ENCODE measurements at places on chromosomes 3 and 15.

GRCh38 chr3:109081746-109082510 lies 36.0 kb downstream of the MORC1 start:
- peak; percentile 27 for DNase-seq

DNA sequence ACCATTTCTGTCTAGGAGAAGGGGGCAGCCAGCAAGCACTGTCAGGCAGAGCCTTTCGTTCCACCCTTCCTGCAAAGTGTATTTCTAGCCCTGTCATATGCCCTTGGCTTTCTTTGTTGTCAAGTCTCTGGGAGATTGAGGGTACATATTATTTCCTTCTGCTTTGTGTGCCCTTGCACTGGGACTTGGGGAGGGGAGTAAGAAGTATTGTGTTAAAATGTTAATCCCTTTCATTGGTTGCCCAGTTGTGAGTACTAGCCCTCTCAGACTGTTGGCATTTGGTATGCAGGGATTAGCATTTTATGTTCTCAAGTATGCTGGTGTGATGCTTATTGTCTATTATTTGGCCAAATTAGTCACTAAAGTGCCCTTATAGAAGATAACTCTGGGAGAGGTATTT lies 63.9 kb downstream of the RBM6 start:
- no peak for DNase-seq

DNA sequence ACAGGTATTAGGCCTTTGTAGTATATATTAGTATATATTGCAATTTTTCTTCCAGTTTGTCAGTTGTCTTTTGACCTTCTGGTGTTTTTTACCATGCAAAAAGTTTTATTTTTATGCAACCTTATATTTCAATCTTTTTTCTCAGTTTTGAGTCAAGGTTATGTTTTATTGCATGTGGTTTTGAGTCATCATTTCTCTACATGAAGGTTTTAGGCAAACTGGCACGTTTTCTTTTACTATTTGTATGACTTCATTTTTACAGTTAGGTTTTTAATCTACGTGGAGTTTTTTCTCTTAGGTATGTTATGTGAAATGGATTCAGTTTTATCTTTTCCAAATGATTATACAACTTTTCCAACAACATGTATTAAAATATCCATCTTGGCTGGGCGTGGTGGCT lies 36.8 kb upstream of the TCAIM start:
- DNase-seq: no peak

DNA sequence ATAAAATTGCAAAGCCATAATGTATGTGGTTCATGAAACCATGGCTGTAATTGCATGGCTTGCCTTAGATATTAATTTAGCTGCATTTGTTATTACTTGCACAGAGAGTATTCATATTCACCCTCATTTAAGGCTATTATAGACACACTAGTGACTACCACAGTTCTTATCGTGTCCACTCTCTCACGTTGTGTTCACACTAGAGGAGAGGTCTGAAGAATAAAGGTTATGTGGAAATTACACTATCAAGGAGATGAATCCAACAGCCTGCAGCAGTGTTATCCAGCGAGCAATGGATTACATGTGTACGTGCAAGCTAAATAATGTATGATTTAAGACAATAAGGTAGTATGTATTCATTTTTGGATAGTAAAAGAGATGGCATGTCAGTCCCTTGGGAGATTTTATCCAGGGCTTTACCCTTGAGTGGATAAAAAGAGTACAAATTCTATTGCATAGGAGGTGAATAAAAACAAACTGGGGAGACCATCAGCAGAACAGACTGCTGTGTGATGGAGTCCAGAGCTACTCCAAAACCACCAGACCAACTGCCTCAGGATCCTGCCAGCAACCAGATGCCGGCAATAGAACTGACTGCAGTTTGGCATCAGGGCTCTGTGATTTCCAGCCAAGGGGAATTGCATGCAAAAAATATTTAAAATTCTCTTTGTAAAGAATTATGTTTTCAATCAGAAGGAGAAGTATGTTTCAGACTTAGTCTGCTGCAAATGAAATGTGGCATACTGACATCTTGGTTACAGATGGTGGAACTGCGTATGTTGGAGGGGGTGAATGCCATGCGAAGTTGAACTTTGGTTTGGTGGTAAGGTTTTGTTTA lies 146.6 kb downstream of the RBMS3 start:
- no peak for DNase-seq

DNA sequence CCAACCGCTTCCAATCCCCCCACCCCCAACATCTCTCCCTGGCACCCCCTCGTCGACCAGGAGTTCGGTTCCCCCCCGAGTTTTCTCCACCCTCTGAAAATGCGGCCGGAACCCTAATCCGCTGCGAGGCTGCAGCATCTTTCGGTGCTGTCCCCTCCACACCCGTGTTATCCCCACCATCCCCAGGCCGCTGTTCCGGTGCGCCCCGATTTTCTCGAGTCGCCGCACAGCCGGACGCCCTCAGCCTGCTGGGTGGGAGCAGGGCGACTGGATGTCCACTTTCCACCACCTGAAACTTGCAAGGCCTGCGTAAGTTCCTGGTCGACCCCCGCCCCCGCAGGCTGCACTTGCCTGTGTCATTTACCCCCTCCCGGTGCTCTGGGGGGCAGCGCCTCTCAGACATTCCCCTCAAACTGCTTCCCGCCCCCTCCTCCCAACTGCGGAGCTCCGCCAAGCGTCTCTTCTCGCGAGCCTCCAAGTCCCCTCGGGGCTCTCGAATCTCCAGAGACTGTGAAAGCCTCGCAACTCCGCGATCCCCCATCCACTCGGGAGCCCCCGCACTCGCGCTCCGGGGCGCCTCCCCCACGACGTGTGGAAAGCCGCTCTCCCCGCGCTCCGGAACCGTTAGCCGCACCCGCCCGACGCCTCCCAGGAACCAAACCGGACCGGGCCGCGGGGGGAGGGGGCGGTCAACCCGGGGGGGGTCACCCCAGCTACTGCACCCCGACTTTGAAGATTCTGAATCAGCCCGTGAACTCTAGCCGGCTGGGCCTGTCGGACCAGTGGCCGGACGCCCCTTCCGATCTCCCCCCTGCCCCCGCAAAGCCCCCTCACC lies 566 bp downstream of the ETV5 start:
- DNase-seq: peak; percentile 23

DNA sequence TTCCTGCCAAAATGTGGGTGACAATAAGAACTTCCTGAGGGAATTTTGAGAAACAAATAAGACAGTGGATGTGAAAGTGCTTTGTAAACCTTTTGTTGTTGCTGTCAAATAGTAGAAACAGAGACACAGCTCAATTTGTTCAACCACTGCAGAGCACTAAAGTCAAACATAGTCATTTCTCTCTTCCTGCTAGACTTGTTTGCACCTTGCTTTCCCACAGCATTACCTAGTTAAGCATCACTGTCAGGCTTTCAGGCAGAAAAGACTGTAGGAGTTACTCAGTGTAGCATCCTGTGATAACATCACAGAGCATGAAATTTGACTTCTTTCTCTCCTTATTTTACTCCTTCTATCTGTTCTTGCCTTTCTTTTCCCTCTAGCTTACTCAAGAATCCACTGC lies 27.1 kb downstream of the SLC12A1 start:
- no peak for DNase-seq

GRCh38 chr3:182005701-182006100 lies 294.0 kb downstream of the SOX2 start:
- no peak for DNase-seq
